ENCODE measurements at places on chromosomes 5 and 9. TPM values are rescaled to one million over a fixed set of nuclear protein-coding genes. Genes with fewer than 3 reads are reported as not detected.

The PDE6A gene
- polyA plus RNA-seq = not detected

The CDC20B gene
- polyA plus RNA-seq = 0.88 TPM

GRCh38 chr9:122392284-122392683, 21.5 kb downstream of the PTGS1 start:
- H3K36me3 ChIP-seq = no peaks in the 10 kb centered on the region
- no peaks in the 10 kb centered on the region for H3K27me3 ChIP-seq
- no peak for DNase-seq
- H3K4me3 ChIP-seq = no peak overlapping the region

GRCh38 chr5:77568082-77568481, 70.4 kb downstream of the OTP start:
- H3K4me1 ChIP-seq = no peaks in the 10 kb centered on the region
- no peak overlapping the region for H3K27ac ChIP-seq
- H3K36me3 ChIP-seq = no peaks in the 10 kb centered on the region
- H3K4me3 ChIP-seq = no peak overlapping the region
- no peak for DNase-seq

DNA sequence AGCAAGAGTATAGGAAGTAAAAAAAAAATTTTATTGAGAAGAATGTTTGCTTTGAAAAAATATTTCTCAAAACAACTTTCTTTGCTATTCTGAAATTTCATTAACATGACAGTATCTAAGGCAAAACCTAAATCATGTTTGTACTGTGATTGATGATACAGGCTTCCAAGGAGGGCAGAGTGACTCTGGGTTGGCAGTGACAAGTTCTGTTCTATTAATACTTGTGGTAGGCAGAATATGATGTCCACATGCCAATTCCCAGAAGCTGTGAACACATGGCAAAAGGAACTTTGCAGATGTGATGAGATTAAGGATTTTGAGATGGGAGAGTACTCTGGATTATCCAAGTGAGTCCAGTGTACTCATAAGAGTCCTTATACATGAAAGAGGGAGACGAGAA, 16.6 kb downstream of the CCDC125 start:
- peaks cover 2% of the 10 kb centered on the region for H3K36me3 ChIP-seq
- no peak overlapping the region for H3K27ac ChIP-seq
- no peaks in the 10 kb centered on the region for H3K4me1 ChIP-seq
- DNase-seq = no peak

- H3K27ac ChIP-seq = no peak overlapping the region
- H3K4me1 ChIP-seq = no peaks in the 10 kb centered on the region
- H3K27me3 ChIP-seq = no peaks in the 10 kb centered on the region
- H3K4me3 ChIP-seq = no peak overlapping the region
- H3K36me3 ChIP-seq = no peaks in the 10 kb centered on the region
Measured at GRCh38 chr5:55551358-55551757, 16.6 kb upstream of the PLPP1 start.

DNA sequence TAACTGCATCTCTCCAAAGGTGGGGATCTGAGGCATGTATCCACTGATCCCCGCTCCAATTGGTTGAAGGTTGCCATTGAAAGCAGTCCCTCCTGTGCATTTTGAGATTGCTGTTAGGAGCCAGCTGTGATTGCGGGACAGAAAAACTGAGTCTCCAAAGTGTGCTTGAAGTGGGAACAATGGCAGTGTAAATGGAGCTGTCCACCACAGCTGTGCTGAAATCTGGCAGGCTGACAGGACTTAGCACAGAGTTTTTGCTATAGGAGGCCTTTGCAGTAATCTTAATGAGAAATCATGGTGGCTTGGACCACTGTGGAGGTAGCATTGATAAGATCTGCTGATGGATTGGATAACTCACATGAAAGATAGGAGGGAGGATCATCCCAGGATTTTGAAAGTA, 3.3 kb downstream of the RNF20 start:
- H3K4me1 ChIP-seq = no peaks in the 10 kb centered on the region
- peaks cover 8% of the 10 kb centered on the region for H3K36me3 ChIP-seq
- peak; percentile 69 for DNase-seq
- H3K27me3 ChIP-seq = no peaks in the 10 kb centered on the region
- no peak overlapping the region for H3K4me3 ChIP-seq
- no peak overlapping the region for H3K27ac ChIP-seq

GRCh38 chr9:70113403-70114022, 69.9 kb downstream of the MAMDC2 start:
- no peaks in the 10 kb centered on the region for H3K4me1 ChIP-seq
- no peaks in the 10 kb centered on the region for H3K36me3 ChIP-seq
- DNase-seq = no peak
- H3K4me3 ChIP-seq = no peak overlapping the region
- no peak overlapping the region for H3K27ac ChIP-seq

DNA sequence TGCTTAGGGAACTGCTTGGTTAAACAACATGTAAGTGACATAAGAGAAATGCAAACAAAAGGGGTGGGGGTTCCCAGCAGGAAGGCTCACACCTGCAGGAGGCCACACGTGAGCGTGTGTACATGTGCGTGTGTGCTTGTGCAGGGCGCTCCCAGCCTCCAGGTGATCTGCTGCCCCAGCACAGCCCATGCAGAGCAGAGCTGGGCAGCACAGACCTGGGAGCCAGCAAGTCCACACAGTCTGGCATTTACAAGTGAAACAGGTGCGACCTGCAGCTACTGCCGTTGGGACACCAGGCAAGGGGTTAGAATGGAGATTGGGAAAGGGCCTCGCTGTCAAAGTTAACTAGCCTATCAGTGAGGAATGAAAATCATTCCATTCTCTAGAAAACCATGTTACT, 41.8 kb downstream of the GRAMD2B start:
- H3K27ac ChIP-seq = peak overlapping the region; percentile 14
- DNase-seq = peak; percentile 40
- H3K4me3 ChIP-seq = no peak overlapping the region
- H3K4me1 ChIP-seq = peaks cover 8% of the 10 kb centered on the region
- H3K27me3 ChIP-seq = no peaks in the 10 kb centered on the region
- H3K36me3 ChIP-seq = no peaks in the 10 kb centered on the region

DNA sequence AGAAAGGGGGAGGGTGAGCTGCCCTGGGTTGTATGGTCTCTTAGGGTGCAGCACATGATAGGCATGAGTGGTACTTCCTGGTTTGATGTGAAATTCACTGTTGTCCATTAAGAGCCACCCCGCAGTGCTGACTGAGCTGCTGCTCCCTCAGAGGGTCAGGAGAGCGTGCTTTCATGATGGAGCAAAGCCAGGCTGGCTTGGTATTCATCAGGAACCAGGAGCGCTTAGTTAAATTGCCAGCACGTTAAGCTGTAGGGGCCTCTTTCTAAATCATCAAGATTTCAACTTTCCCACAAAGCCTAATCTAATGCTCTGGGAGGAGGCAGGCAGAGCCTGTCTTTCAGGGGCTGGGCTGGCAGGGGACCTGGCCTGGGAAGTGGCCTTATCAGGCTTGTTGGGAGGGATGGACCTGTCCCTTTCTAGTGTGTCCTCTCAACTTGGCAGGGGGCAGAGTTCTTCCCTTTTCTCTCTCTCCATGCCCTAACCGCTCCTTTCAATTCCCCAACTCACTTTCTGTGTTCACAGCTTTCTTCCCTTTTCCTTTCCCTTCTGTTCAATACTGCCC, 7.9 kb downstream of the CYSTM1 start:
- peaks cover 35% of the 10 kb centered on the region for H3K4me1 ChIP-seq
- no peaks in the 10 kb centered on the region for H3K36me3 ChIP-seq

GRCh38 chr5:50822761-50823160, 156.3 kb downstream of the PARP8 start:
- H3K4me1 ChIP-seq = no peaks in the 10 kb centered on the region
- H3K4me3 ChIP-seq = no peak overlapping the region
- H3K27ac ChIP-seq = no peak overlapping the region
- no peak for DNase-seq

DNA sequence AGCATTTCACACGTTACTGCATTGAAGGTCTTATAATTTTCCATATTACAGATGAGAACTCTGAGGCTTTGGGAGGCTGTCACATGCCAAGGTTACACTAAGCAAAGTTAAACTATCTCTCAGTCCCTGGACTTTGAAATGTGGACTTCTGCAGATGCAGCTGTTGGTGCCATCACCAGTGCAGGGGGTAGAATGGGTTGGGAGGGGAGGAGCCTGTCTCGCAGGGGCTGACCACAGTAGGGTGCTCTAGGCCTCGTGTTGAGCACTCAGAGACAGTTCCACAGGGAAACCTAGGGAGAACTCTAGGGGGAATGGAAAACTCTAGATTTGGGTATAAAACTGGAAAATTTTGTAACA, 220.9 kb downstream of the MAPKAP1 start:
- H3K27ac ChIP-seq = peak overlapping the region; percentile 44
- H3K4me3 ChIP-seq = no peak overlapping the region
- H3K27me3 ChIP-seq = no peaks in the 10 kb centered on the region

DNA sequence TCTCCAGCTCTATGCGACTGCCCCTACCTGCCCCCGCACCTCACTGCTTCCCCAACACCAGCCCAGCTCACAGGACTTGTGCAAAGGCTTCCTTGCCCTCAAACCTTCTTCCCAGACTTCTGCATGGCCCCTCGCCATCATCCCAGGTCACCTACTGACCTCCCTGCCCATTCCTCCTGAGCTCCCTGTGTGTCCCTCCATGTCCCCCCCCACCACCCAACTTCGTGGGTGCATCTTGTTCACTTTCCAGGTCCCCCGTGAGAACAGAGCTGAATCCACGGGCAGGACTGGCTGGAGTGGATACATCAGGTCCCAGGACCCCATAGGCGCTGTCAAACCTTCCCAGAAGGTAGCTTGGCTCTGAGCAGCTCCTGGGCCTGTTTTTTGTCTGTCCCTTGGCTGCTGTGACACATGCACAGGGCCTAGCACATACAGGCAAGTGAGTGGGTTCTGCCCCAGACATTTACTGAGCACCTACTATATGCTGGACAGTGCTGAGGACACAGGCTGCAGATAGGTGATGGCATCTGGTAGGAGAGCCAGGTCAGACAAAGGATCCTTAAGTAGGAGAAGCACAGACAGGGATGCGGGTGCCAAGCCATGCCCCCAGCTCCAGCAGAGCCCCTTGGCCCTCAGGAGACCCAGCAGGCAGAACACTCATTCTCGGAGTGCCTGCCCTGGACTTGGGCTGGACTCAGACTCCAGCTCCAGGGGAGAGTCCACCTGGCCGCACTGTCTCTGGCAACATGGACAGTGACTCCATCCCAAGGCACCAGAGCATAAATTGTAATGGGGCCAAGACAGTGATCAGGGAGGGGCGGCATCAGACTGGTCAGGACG, 15.0 kb downstream of the NINJ1 start:
- H3K4me3 ChIP-seq = no peak overlapping the region
- DNase-seq = no peak
- H3K27me3 ChIP-seq = no peaks in the 10 kb centered on the region
- peaks cover 10% of the 10 kb centered on the region for H3K4me1 ChIP-seq
- peak overlapping the region; percentile 71 for H3K27ac ChIP-seq

GRCh38 chr9:101176384-101176783, 147.9 kb downstream of the PLPPR1 start:
- no peak overlapping the region for H3K27ac ChIP-seq
- no peaks in the 10 kb centered on the region for H3K4me1 ChIP-seq
- no peaks in the 10 kb centered on the region for H3K27me3 ChIP-seq
- H3K4me3 ChIP-seq = no peak overlapping the region

DNA sequence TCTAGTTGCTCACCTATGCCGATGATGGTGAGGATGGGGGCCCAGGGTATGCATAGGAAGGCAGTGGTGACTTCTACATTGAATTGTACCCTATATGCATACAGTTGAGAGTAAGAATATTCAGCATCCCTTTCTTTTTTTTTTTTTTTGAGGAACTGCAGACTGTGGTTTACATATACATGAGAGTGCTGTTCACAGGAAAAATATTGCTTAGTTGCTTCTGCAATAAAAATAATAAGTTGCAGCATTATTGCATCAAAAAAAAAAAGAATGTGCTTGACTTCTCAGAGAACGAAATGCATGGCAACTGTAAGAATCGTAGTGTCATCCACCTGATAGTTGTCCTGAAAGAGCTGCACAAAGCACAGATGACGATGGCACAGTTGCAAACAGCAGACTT, 52.8 kb downstream of the PTCD2 start:
- no peak overlapping the region for H3K4me3 ChIP-seq
- no peaks in the 10 kb centered on the region for H3K27me3 ChIP-seq
- H3K4me1 ChIP-seq = no peaks in the 10 kb centered on the region
- no peak for DNase-seq
- no peak overlapping the region for H3K27ac ChIP-seq

- no peaks in the 10 kb centered on the region for H3K27me3 ChIP-seq
- H3K27ac ChIP-seq = no peak overlapping the region
- H3K4me3 ChIP-seq = no peak overlapping the region
- DNase-seq = no peak
- no peaks in the 10 kb centered on the region for H3K36me3 ChIP-seq
Measured at GRCh38 chr5:39775086-39775796, 350.5 kb upstream of the DAB2 start.
